ENCODE measurements at places on chromosomes 2 and 18.

DNA sequence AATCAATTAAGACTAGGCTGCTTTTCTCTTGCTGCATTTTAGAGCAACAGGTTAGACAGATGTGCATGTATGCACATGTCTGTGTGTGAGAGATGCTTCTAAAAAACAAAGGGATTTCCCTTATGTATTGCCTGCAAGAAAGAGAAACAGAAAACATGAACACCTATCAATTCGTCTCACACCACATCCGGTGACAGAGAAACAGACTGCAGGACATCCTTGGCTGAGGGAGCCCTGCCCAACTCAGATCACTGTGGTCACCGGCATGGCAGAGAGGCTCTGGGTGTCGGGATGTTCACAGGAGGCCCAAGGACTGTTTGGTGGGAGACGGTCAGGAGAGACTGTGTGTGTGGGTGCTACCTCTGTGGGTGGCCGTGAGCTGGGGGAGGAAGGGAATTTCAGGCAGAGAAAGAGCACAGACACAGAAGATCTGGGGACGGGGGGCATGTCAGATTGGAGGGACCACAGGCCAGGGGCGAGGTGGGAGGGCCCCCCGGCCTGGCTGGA is 24.9 kb downstream of the FHL2 start:
- DNase-seq: peak; percentile 38

GRCh38 chr2:235536711-235537110 is 42.9 kb downstream of the AGAP1 start:
- no peak for DNase-seq

GRCh38 chr2:54529935-54530334 is 73.8 kb downstream of the SPTBN1 start:
- no peak for DNase-seq

DNA sequence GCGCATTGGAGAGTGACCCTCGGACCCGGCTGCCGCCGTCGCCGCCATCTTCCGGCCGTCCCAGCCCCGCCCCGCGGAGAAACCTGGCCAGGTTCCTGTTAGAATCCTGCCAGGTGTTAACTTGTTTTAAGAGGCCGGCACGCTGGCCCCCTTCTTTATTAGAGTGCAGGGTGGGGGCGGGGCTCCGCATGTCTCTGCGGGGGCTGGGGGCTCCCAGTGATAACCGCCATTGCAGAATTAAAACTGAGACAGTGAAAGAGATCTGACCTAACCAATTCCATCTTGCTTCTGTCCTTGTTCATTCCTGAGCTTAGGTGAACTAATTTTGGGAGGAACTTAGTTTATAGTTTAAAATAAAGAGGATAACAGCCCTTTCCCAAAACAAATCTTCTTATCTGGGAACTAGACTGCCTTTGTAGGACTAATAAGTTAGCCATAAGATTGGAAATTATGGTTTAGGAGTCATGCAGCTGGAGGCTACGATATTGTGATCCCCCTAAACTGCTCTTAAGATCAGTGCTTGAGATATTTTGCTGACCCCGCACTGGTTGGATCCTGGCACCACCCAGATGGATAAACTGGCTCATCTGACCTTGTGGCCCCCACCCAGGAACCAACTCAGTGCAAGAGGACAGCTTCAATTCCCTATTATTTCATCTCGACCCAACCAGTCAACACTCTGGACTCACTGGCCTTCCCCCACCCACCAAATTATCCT is 543 bp upstream of the STARD7 start:
- DNase-seq: no peak

DNA sequence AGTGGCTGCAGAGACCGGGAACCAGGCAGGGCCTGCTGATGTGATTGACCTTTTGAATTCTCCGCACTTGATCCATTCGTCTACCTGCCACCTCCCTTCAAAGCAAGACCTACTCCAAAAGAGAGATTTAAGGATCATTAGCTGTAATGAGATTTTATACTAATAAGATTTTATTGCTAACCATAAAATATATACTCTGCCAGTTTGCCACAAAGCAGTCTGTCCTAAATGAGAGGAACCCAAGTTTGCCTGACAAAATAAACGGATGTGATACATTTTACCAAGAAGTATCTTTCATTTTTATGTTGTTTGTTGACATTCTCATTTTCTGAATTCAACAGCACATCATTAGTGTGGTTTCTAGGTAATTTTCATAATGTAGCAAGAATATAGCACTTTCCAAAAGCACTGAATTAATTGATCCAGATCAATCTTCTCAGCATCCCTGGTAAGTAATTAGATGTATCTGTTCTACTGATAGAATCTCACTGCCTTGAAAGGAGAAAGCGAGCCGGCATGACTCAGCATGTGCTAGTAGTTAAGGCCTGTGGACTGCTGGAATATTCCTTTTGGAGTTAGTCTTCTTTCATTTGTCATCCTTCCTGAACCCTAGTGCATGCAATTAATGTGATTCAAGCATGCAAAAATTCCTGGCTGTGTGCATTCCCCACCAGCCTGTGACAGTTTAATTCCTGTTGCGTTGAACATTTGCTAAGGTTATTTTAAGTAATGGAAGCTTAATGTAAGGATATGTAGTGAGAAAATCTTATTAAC is 128.5 kb downstream of the ARL6IP6 start:
- no peak for DNase-seq
